ENCODE measurements at places on chromosomes 13 and 19.
A peak's percentile ranks its signal among the peaks of the same experiment; 100 is the strongest.

GRCh38 chr13:75469047-75469446 lies 12.9 kb downstream of the TBC1D4 start:
- DNase-seq = no peak

GRCh38 chr13:46317120-46317519 lies 69.9 kb downstream of the RUBCNL start:
- no peak for DNase-seq

GRCh38 chr19:51103926-51104341 lies 4.3 kb downstream of the CTU1 start:
- no peak for DNase-seq

DNA sequence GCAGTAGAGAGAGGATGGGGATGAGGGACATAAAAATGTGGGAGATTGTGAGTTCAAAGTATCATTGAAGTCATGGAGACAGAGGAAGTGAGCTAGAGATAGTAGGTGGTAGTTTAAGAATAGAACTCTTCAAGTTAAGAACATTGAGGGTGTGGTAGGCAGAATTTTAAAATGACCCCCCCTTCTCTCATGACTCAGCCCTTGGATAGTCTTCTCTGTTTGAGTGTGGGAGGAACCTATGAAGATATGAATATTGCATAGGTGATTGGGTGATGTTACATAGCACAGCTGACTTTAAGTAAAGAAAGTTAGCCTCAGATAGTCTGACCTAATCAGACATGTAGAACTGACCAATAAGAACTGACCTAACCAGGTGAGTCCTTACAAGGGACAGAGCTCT lies 418.6 kb downstream of the FOXO1 start:
- DNase-seq = no peak

DNA sequence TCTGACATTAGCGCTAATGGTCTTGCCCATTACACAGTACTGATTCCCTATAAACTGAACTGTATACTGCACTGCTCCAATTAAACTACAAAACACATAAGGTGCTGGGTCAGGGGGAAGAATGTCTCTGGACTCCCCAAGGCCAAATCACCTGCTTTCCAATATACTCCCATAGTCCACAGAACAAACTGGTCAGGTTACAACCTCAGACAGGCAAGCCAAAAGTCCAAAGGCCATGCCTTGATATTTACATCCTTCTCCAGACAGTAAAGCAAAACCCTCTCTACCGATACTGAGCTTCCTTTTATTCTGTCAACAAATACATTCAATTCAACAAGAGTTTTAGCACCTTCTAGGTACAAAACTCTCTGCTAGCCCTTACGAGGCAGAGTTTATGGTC lies 8.9 kb downstream of the ZNF541 start:
- no peak for DNase-seq

DNA sequence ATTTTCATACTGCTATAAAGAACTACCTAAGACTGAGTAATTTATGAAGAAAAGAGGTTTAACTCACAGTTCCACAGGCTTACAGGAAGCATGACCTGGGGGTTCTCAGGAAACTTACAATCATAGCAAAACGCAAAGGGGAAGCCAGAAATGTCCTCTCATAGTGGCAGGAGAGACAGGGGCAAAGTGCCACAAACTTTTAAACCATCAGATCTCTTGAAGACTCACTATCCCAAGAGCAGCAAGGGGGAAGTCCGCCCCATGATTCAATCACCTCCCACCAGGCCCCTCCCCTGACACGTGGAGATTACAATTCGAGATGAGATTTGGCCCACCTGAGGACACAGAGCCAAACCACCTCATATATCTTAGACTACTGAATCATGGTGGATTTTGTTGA lies 198.7 kb downstream of the KCTD12 start:
- DNase-seq = no peak

DNA sequence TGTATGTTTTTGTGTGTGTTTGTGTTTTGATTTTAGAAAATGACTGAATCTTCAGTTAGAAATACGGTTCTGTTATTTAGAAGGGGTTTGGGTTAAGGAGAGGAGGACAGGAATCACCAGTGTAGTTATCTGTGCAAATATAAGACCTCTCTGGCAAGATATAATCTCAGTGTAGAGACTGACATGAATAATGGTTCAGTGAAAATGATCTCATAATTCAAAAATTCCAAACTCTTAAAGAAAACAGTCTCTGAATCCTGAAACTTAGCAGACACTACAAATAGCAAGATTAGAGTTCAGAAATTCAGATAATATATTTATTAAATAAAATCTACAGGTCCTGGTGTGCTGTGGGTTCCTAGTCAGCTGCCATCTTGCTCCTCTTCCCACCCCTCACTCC lies 73.5 kb downstream of the PDS5B start:
- DNase-seq = no peak

GRCh38 chr13:50679321-50679720 lies 164.2 kb downstream of the DLEU7 start:
- no peak for DNase-seq

GRCh38 chr13:20144141-20144850 lies 16.6 kb downstream of the GJA3 start:
- no peak for DNase-seq

GRCh38 chr19:17629760-17630159 lies 58.4 kb downstream of the UNC13A start:
- DNase-seq = no peak

DNA sequence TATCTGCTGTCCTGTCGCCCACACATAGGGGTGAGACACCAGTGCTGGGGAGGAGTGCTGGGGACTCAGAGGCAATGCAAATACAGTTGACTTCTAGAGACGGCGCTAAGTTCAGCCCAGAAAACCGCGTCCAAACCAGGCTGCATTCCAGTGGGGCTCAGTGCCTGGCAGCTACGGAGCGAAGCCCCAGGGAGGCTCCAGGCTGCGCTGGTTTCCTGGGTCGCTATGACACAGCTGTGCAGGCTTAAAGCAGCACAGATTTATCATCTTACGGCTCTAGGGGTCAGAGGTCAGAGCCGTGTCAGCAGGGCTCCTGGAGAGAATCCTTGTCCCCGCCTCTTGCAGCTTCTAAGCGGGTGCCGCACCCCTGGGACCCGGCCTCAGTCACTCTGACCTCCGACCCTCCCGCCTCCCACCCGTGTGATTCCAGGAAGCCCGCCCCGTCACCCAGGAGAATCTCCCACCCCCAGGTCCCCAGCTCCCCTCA lies 61.6 kb downstream of the ANKRD10 start:
- DNase-seq = no peak

DNA sequence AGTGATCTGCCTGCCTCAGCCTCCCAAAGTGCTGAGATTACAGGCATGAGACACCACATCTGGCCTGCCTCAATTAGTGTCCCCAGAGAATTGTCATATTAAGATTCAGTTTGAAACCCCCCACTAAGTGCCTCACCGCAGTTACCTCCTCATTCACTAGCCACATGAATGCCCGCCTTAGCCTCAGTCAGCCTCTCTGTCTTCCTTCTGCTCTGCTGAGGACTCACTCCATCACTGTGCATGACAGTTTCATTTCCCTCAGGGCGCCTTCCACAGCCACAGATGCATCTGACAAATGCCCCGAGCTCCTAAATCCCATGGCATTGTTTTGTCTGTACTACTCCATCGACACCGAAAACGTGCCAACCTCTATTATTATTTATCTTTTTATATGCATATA lies 23.3 kb downstream of the MIPEP start:
- no peak for DNase-seq

DNA sequence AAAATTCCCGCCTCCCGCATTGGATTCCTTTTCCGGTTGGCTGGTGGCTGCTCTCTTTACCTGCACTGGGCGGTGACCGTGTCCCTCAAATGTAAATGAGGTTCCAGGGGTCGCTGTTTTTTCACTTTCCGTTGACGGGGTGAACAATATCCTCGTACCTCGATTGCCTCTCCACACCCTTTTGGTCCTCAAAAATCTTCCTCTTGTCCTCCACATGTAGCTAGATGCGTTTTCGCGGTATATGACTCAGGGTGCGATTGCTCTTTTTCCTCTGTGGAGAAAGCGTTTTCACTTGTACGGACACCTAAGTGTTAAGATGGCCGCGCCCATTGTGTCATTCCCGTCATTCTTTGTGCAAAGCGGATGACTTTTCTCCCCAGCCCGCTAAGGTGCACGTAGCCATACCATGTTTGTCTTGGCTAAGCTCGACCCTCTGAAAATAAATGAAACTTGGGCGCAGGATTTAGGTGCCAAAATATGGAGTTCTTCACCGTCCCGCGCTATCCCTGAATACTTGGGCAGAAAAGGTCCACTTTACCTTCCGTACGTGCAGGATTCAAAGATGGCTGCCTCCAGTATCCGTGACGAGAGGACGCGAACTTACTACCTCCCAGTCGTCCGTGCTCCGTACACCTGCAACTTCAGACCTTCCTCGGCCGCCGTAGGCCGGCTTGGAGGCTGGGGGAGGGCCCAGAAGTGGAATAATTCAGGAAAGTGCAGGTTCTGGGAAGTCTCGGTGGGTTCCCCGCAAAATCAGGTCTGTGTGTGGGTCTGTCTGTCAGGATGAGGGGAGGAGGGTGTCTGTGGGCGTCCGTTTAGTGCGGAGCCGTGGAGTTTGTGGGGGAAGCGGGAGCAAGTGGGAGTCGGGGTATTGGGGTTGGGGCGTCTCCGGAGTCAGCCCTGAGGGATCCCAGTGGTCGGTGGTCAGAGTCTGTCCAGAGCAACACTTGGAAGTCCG lies at the start of gene ZNF613:
Gene ZNF613 (plus strand): TSS at position 689 of the 958 bp plus-strand sequence. CDS start 8,749 bp downstream, outside the sequence.
- peak; percentile 88 for DNase-seq

DNA sequence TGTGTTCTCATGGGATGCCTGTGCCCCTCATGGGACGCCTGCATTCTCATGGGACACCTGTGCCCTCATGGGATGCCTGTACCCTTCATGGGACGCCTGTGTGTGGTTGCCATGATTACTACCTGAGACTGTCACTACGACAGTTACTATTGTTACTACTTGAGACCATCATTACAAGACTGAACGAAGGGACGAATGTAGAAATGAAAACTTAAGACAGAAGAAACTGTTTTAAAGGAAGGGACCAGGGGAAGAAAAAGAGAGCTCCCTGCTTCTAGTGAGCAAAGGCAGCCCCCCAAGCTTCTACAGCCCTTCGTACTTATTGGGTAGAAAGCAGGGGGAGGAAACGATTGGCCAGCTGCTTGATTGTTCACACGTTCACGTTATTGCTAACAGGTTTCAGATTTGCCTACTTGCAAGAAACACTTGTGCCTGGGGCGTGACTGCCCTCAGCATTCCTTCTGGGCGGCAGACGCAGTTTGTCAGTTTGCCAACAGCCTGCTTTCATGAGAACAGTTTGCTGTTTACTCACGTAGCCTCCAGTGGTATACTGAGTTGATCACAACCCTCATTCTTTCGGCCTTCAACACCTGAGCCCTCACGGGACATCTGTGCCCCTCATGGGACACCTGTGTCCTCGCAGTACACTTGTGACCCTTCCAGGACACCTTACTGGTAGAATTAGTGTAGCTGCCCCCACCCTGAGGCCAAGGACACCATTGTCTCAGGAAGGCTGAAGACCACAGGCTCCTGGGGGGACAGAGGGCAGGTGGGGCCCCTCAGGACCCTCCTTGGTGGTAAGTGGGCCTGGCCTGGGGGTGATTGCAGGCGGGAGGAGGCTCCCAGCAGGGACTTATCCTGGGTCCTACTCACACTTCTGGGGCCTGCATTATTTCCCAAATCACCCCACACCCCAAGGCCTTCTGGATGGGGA lies 2.5 kb upstream of the S1PR4 start:
- no peak for DNase-seq

GRCh38 chr13:54486421-54487166 lies 1458.0 kb downstream of the OLFM4 start:
- no peak for DNase-seq

GRCh38 chr13:57823704-57824103 lies 192.2 kb downstream of the PCDH17 start:
- DNase-seq = no peak

DNA sequence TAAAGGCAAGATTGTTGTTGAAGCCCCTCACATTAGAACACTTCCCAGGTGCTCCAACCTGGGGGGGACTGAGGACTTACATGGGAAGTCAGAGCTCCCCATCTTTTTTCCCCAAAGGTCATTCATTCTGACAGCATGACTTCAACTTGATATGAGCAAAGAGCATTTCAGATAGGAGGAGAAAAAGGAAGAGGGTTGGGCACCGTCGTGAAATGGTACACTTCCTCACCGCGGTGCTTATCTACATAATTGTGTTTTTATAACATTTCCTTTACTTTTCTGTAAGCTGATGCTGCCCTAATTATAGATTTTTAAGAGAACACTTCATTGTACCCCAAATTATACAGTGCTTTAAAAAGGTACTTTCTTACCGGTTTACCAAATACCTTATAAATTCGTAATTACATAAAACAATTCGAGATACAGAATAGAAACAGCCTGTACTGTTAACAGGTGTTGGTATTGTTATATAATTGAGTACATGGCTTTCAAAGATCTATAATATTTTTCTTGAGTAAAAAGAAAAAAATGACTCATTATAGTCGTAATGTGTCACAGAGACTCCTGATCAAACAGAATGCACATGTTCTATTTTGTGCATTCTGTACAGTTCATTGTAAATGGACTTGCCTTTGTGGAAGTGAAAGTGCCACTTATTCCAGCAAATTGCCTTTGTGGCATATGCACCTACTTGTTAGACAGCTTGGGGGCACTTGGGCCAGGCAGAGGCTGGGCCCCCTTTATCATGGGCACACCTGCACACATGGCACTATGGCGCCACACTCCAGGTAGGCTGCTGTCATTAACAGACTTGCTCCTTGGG lies 81.8 kb downstream of the GGACT start:
- DNase-seq = no peak

- DNase-seq = no peak
Observed at GRCh38 chr13:59459972-59460371, 703.8 kb downstream of the DIAPH3 start.

GRCh38 chr13:52830946-52831345 lies 17.5 kb downstream of the PCDH8 start:
- no peak for DNase-seq

DNA sequence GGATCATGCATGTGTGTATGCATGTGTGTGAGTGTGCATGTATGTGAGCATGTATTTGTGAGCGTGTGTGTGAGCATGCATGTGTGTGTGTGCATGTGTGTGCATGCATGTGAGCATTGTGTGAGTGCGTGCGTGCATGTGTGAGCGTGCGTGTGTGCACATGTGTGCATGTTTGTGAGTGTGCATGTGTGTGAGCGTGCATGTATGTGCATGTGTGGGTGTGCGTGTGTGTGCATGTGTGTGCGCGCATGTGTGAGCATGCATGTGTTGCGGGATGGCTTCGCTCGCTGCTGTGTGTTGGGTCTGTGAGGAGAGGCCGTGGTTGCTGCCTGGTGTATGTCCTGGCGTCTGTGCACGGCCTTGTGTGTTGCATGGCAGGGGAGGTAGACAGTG lies 32.4 kb downstream of the PAK4 start:
- DNase-seq = no peak

- DNase-seq = no peak
Observed at GRCh38 chr13:113551081-113552000, 33.2 kb upstream of the TFDP1 start.

GRCh38 chr13:40779796-40780285 lies 8.9 kb upstream of the MRPS31 start:
- DNase-seq = no peak

DNA sequence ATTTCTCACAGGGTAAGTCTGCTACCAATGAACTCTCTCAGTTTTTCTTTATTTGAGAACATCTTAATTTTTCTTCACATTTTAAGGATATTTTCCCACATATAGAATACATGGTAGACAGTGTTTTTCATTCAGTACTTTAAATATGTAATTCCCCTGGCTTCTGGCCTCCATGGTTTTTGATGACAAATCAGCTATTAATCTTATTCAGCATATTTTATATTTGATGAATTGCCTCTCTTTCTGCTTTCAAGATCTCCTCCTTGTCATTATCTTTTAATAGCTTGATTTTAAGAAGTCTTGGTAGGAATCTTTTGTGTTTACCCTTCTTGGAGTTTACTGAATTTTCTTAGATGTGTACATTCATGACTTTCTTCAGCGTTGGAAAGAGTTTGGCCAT lies 27.6 kb downstream of the TNFSF13B start:
- DNase-seq = no peak

Data from DMS 273 treated with DMSO at 0.1 percent for 48 hours (cell line).